ENCODE measurements at places on chromosomes 7 and 10. TPM values are rescaled to one million over a fixed set of nuclear protein-coding genes. Genes with fewer than 3 reads are reported as not detected.

UBE3C gene
- total RNA-seq = 107 TPM

BBS9 gene
- total RNA-seq = 20.9 TPM

EN2 gene
- not detected for total RNA-seq

EBLN1 gene
- not detected for total RNA-seq

KIAA1549 gene
- 1.5 TPM for total RNA-seq

C10orf95 gene
- not detected for total RNA-seq

KIAA1217 gene
- 3.4 TPM for total RNA-seq

OPN4 gene
- not detected for total RNA-seq

SBDS gene
- 94.7 TPM for total RNA-seq

TMEM178B gene
- not detected for total RNA-seq

CCL26 gene
- total RNA-seq = 1.7 TPM

COL13A1 gene
- 35.9 TPM for total RNA-seq

COL17A1 gene
- 0.33 TPM for total RNA-seq

Measured in uterine smooth muscle cell (primary cell).